ENCODE measurements at places on chromosomes 2 and 18.

DNA sequence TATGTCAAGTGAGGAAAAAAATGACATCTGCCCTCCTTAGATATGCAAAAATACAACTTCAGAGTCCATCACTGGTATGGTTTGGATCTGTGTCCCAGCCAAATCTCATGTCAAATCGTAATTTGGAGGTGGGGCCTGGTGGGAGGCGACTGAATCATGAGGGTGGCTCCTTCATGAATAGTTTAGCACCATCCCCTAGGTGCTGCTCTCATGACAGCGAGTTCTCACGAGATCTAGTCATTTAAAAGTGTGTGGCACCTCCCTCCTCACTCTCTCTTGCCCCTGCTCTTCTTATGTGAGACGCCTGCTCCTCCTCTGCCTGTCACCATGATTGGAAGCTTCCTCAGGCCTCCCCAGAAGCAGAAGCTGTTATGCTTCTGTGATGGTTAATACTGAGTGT, 5.9 kb upstream of the PSMA8 start:
- no peak for DNase-seq

DNA sequence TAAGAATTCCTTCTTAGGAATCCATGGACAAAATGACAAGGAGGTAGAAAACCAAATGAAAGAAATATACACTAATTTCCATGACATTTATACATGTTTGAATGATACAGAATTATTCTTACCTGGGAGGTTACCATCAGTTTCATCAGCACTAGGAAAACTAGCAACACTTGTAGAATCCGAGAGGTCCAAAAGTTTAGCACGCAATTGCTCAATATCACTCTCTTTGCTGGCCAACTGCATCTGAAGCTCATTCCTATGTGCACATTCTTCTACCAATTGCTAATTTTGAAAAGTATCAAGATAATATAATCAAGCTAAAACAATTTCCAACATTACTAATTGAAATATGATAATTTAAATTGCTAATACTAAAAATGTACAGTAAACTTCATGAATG, 144.8 kb downstream of the ROCK1 start:
- DNase-seq: no peak

GRCh38 chr2:60936757-60937156, 55.4 kb downstream of the REL start:
- no peak for DNase-seq

- DNase-seq: no peak
Measured at GRCh38 chr18:36630917-36631316, 197.9 kb downstream of the TPGS2 start.

GRCh38 chr2:202762556-202762955, 109.0 kb downstream of the ICA1L start:
- no peak for DNase-seq

Data from NCI-H1092 (cell line).